T-helper 1 cell (primary cell): ENCODE measurements at places on chromosomes 7 and 10.

DNA sequence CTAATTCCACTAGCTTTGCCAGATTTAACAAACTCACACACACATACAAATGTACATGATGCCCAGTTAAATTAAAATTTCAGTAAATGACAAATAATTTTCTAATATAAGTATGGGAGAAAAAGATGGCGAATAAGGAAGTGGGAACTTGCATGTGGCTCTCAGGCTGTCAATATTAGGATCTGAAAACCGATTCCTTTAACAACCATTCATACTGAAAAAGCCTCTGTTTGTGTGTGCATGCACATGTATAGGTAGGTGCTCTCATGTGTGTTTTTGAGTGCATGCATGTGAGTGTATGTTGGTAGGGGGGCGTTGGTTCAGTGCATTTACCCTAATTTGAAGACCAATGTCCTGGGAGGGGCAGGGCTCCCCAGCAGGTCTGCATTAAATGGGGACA, 125.3 kb downstream of the HTR7 start:
- DNase-seq = no peak

- no peak for DNase-seq
These were observed 89.8 kb upstream of the HDAC9 start for GRCh38 chr7:18405726-18406125.

DNA sequence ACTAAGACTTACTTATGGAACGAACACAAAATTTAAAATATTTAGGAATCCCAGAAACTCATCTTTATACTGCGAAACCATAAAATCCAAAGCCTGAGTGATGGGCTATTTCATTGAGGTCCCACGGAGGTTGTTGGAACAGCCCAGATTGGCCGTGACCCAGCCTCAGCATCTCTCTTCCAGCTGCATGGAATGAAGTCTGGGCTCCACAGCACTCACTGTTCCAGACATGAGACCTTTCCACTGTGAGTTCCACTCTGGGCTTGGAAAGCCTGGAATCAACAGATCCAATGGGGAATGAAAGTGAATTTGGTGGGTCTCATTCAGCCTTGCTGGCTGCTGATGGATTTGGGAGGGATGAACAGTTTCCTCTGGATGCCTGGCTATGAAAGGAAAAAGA, 184.9 kb downstream of the EMX2 start:
- DNase-seq = no peak

GRCh38 chr7:11436316-11436715, 395.7 kb downstream of the THSD7A start:
- DNase-seq = no peak

GRCh38 chr7:132935608-132936007, 146.3 kb downstream of the CHCHD3 start:
- no peak for DNase-seq

DNA sequence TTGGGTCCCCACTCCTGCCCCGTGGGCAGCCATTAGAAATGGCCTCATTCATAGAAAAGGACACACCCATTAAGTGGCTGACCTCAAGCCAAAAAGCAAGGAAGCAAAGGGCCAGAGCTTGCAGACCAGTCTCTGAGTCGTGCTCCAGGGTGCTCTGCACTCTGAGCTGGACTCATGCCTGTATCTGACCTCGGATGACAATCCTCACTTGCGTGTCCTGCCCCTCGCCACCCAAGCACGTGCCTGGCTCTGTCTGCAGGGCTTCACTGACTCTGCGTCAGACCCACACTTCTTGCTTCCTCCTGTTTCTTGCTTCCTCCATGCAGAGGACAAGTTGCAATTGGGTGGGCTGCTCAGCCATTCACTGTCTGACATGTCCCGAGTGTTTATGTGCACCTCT, 138.8 kb downstream of the OAT start:
- no peak for DNase-seq

GRCh38 chr7:66301249-66301648, 96.1 kb downstream of the TPST1 start:
- DNase-seq = no peak

GRCh38 chr7:86600506-86601290, 43.0 kb upstream of the GRM3 start:
- no peak for DNase-seq

- DNase-seq = no peak
These were observed 55.5 kb upstream of the SYPL1 start for GRCh38 chr7:106167439-106168136.
